ENCODE measurements at places on chromosomes 1 and 21. TPM values are rescaled to one million over a fixed set of nuclear protein-coding genes. Genes with fewer than 3 reads are reported as not detected.

HAX1 gene
- total RNA-seq: 46.2 TPM

DNA sequence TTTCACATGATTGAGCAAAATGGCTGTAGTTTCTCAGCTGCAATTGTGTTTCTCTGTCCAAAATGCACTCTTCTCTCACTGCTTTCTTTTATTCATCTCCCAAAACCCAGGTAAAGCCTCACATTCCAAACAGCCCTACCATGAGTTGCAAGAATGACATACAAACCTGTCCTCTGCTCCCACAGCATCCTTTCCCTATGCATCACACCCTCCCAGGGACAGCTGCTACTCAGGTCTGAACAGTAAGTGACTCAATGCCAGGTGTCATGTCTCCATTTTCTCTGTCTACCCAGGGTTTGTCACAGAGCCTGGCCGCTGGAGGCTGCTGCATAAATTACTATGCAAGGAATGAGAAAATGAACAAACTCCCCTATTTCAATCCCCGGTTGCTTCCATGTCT, 118.5 kb downstream of the PLD5 start:
- no peak overlapping the region for H3K4me3 ChIP-seq
- no peaks in the 10 kb centered on the region for H3K4me1 ChIP-seq
- DNase-seq: no peak
- H3K27ac ChIP-seq: no peak overlapping the region
- no peaks in the 10 kb centered on the region for H3K36me3 ChIP-seq

OR2T35 gene
- not detected for total RNA-seq

DNA sequence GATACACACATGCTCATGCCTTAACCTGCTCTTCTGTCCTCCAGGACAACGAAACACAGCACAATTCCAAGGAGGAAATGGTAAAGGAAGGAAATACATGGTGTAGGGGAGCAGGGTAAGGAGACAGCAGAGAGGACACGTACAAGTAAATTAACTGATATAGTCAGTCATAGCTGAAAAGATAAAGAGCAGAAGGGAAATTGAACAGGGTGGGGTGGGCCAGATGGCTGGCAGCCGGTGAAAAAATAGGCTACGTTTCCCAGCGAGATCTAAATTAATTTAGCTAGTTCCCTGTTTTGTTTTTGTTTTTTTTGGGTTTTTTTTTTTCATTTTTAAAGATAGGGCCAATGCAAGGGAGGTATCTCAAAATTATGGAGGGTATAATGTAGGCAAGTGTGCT, 109.2 kb downstream of the FAM78B start:
- no peaks in the 10 kb centered on the region for H3K36me3 ChIP-seq
- no peaks in the 10 kb centered on the region for H3K4me1 ChIP-seq
- H3K4me3 ChIP-seq: no peak overlapping the region

DNA sequence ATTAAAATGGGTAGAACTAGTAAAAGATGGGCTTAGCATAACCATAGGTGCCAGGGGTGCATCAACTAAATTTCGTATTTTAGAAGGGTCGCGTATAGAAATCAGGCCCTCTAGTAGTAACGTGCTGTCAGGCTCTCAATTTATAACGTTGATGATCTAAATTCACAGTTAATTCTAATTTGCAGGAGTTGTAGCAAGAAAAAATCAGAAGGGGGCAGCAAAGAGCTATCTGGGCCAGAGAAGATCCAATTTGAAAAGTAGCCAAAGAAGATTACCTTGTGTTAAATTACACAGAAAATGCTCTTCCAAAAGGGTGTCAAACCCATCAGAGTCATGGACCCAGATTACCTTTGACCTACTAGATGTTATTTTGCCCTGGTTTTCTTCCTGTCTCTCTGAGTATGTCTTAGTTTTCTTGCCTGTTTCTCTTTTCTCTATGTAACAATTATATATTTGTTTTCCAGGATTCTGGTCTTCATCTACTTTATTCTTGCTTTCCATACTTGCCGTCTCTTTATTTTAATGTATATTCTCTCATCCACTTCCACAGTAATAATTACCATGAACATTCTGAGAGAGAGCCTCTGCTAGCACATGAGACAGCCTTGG, 1030.9 kb downstream of the AMY1C start:
- no peaks in the 10 kb centered on the region for H3K36me3 ChIP-seq
- no peaks in the 10 kb centered on the region for H3K27me3 ChIP-seq
- no peaks in the 10 kb centered on the region for H3K4me1 ChIP-seq
- no peak for DNase-seq
- no peak overlapping the region for H3K27ac ChIP-seq

DNA sequence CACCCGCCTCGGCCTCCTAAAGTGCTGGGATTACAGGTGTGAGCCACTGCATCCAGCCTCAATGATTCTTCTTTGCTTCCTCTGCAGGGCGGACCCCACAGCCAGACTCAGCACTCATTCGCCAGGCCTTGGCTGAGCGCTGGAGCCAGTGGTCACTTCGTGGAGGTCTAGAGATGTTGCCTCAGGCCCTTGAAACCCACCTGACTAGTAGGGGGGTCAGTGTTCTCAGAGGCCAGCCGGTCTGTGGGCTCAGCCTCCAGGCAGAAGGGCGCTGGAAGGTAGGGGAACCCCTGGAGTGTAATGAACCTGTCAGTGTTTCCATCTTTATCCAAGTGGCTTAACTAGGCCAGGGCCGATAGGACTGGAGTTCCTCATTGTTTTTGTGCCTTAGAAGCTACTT, 2.7 kb downstream of the PPOX start:
- no peak for DNase-seq
- no peak overlapping the region for H3K27ac ChIP-seq
- peaks cover 7% of the 10 kb centered on the region for H3K36me3 ChIP-seq
- no peak overlapping the region for H3K4me3 ChIP-seq

GRCh38 chr1:91847851-91848250, 38.1 kb downstream of the TGFBR3 start:
- H3K4me3 ChIP-seq: no peak overlapping the region
- peaks cover 10% of the 10 kb centered on the region for H3K4me1 ChIP-seq
- no peak overlapping the region for H3K27ac ChIP-seq
- no peaks in the 10 kb centered on the region for H3K36me3 ChIP-seq
- no peak for DNase-seq

- no peaks in the 10 kb centered on the region for H3K27me3 ChIP-seq
- H3K36me3 ChIP-seq: no peaks in the 10 kb centered on the region
- DNase-seq: no peak
- H3K4me3 ChIP-seq: no peak overlapping the region
Observed at GRCh38 chr21:14548779-14549178, 2.7 kb upstream of the SAMSN1 start.

DNA sequence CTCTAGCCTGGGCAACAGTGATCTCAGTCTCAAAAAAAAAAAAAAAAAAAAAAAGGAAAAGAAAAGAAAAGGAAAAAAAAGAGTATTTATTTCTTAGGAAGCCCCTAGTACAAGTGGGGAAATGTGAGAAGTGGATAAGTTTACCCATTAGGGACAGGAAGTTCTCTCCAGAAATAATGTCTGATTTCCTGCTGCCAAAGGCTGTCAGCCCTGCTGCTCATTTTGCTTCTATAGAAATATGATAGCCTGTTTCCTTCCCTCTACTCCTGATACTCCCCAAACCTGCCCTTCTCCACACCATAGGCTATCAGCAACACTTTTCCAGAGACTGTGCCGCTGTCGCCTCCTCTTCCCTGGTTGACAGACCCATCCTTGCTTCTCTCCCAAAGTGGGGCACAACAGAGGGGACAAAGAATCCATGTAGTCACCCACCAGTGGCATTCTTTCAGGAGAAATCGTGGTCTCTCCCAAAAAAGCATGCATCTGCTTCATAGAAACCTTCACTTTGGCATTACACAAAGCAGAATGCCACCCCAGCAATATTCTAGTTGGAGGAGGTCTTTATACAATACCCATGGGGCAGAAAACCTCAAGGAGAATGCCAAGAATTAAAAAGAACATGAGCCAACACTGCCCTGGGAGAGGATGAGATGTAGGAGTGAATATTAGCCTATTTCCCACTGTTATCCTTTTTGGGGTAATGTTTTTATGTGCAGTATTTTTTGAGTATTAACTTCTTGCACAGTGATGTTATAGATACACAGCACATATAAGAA, 166.3 kb upstream of the NR5A2 start:
- H3K4me3 ChIP-seq: no peak overlapping the region
- H3K27me3 ChIP-seq: no peaks in the 10 kb centered on the region
- H3K27ac ChIP-seq: no peak overlapping the region
- DNase-seq: no peak
- H3K4me1 ChIP-seq: no peaks in the 10 kb centered on the region

DNA sequence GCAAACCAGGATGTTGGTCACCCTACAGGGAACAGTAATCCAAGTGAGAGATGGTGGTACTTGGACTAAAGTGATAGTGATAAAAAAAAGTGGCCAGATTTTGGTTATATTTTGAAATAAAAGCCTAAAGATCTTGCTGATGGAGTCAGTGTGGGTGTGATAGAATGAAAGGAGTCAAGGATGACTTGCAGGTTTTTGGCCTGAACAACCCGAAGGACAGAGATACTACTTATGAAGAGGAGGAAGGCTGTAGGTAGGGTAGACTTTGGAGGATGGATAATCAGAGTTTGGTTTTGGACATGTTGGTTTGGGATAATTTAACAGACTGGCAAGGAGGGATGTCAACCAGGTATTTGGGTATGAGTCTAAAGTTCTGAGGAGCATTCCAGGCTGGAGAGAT, 1.5 kb upstream of the TEX38 start:
- no peak for DNase-seq
- H3K4me1 ChIP-seq: peaks cover 8% of the 10 kb centered on the region
- no peaks in the 10 kb centered on the region for H3K36me3 ChIP-seq
- H3K27me3 ChIP-seq: no peaks in the 10 kb centered on the region

GRCh38 chr1:228488125-228488817, 1.1 kb downstream of the RNF187 start:
- no peak for DNase-seq
- no peaks in the 10 kb centered on the region for H3K27me3 ChIP-seq
- H3K27ac ChIP-seq: no peak overlapping the region
- H3K4me1 ChIP-seq: peaks cover 4% of the 10 kb centered on the region

LCE3D gene
- total RNA-seq: not detected

- H3K4me1 ChIP-seq: peaks cover 4% of the 10 kb centered on the region
- H3K4me3 ChIP-seq: no peak overlapping the region
- no peak overlapping the region for H3K27ac ChIP-seq
- no peaks in the 10 kb centered on the region for H3K27me3 ChIP-seq
- no peak for DNase-seq
Observed at GRCh38 chr21:29349702-29350101, 51.0 kb downstream of the BACH1 start.

CEP350 gene
- 21.3 TPM for total RNA-seq

DNA sequence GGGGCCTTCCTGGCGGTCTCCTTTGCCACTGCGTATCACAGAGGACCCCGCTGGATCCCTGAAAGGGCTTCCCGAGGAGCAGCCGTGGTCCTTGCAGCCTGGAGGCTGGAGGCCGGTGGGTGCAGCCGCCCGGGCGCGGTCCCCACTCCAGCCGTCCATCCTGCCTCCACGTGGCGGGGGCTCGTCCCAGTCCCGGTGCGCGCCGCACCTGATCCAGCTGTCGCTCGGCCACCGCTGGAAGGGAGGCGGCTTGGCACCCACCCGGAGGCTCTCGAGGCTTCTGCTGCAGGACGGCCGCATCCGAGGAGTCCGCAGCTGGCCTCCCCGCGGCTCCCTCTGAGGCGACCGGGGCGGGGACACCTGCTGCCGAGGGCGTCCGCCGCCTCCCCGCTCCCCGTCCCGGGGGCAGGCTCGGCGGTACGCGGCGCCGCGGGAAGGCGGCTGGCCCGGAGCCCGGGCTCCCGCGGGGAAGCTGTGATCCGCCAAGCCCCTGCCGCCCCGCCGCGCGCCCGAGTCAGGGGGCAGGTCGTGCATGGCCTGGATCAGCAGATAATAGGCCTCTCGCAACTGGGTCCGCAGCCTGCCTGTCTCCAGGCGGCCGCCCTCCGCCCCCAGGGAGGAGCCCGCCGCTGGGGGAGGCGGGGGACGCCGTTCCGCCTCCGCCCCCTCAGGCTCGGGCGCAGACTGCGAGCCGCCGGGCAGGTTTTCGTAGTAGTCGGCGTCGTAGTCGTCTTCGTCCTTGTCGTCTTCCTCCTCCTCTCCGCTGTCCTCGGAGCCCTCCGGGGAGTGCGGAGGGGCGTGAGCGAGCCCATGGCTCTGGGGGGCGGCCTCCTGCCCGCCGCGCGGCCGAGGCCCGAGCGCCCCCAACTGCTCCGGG, at the start of gene SYDE2:
TSS of gene SYDE2 (minus strand) at position 554 of the 877 bp plus-strand sequence. CDS start at position 534, 20 bp downstream.
- no peaks in the 10 kb centered on the region for H3K36me3 ChIP-seq
- peak; percentile 92 for DNase-seq
- peak within 1 kb of the TSS; percentile 97 for H3K27ac ChIP-seq
- H3K4me3 ChIP-seq: peak within 1 kb of the TSS; percentile 90

DNA sequence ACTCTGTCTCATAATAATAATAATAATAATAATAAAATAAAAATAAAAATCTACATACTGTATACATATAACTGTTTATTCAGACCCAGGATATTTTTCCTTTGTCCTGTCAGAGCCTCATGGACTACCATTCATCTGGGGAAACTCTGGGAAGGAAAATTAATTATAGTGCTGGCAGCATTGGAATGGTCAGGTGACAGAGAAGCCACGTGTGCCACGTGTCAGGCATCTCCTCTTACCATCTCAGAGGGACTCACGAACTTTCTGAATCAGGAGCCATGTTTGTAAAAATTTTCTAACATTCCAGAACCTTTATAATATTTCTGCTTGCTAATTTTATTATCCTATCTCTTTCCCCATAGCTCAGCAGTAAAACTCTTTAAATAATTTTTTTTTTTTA, 97.8 kb upstream of the HNRNPU start:
- no peaks in the 10 kb centered on the region for H3K27me3 ChIP-seq
- H3K27ac ChIP-seq: no peak overlapping the region
- H3K4me1 ChIP-seq: peaks cover 10% of the 10 kb centered on the region
- H3K4me3 ChIP-seq: no peak overlapping the region
- no peaks in the 10 kb centered on the region for H3K36me3 ChIP-seq

- H3K4me3 ChIP-seq: no peak overlapping the region
- peaks cover 2% of the 10 kb centered on the region for H3K36me3 ChIP-seq
- H3K27me3 ChIP-seq: no peaks in the 10 kb centered on the region
- no peak overlapping the region for H3K27ac ChIP-seq
Observed at GRCh38 chr21:46392921-46393320, 65.8 kb upstream of the DIP2A start.

DNA sequence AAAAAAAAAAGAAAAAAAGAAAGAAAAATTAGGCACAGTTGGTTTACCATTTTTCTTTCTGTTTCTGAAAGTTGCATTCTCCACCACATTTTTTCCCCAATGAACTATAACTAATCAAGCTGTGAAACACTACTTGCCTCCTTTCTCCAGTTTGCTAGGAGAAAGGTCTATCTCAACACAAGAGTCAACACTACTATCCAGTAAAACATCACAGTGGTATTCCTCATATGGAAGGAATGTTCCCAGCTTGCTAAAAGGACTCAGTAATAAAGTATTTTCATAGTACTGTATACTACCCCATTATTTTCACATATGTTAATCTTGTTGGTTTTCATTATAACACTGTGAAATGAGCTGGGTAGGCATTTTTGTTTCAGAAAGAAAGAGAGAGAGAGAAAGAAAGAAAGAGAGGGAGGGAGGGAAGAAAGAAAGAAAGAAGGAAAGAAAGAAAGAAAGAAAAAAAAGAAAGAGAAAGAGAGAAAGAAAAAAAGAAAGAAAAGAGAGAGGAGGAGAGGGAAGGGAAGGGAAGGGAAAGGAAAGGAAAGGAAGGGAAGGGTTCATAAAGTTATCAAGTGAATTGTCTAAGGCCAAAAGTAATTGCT, 7.9 kb downstream of the PTGER3 start:
- no peak overlapping the region for H3K4me3 ChIP-seq
- no peak for DNase-seq
- H3K4me1 ChIP-seq: no peaks in the 10 kb centered on the region

FMO5 gene
- 7.5 TPM for total RNA-seq

Data from pancreas (tissue), 10 donors.